ENCODE measurements at places on chromosomes 2 and 18.

DNA sequence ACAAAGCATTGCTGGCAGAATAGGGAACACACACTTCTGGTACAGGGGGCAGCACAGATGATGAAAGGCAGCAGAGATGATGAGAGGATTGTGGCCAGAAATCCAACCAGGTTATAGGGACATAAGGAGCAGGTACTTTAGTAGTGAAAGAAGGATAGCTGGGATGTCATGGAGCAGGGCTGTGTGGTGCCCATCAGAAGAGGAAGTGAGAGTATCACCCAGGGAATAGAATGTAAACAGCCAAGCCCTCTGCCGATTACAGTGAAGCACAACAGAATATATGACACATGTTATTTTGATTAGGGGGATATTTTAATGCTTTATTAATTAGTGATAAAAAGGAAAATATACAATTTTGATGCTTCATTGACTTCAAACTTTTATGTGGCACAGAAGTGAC lies 883.4 kb upstream of the CDH2 start:
- DNase-seq: no peak

- DNase-seq: no peak
Measured at GRCh38 chr18:68874361-68874760, 76.5 kb downstream of the CCDC102B start.

GRCh38 chr2:239186516-239187357 lies 214.1 kb downstream of the HDAC4 start:
- no peak for DNase-seq

- DNase-seq: no peak
Measured at GRCh38 chr18:58241877-58242276, 197.9 kb downstream of the NEDD4L start.

DNA sequence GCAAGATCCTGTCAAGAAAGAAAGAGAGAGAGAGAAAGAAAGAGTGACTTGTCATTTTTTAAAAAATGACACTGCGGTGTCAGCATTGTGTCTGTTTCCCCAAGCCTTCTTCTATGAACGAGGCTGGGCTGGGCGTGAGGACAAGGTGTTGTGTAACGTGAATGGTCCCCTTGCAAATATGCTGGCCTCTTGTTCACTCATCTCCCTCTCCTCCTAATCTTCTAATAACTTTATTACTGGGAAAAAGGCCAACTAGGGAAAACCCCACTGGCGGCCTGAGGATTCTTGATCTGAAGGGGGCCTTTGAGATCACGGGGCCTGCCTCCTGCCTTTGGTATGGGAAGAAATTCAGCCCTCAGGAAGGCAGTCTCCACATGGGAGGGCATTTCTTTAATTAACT lies 163.1 kb downstream of the MIB1 start:
- no peak for DNase-seq

- no peak for DNase-seq
Measured at GRCh38 chr2:118940486-118941120, 1.4 kb upstream of the MARCO start.

DNA sequence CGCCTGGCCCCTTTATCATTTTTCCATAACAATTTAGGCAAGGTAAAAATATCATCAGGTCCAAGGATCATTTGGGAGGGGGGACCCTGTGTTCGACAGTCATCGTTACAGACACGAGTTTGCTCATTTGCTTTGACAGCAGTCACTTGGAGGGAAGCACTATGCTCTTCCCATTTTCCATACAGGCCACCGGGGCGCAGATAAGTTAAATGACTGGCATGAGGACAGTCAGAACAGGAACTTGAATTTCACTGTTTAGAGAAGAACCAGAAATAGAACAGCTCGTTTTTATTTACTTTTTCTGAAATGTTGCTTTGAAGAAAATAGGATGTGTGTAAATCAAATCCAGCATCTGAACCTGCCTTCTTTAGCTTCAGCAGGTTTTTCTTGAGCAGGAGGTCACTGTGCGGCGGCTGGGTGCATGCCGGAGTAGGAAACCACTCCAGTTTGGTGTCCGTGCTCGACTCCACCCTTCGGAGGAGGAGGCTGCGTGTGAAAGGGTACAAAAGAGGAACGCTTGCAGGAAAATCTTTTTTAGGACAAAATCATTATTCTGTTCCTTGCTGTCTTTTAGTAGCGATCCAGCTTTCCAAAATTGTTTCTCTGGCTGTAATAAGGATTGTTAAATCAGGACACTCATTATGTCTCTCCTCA lies 15.2 kb downstream of the NPAS2 start:
- no peak for DNase-seq

DNA sequence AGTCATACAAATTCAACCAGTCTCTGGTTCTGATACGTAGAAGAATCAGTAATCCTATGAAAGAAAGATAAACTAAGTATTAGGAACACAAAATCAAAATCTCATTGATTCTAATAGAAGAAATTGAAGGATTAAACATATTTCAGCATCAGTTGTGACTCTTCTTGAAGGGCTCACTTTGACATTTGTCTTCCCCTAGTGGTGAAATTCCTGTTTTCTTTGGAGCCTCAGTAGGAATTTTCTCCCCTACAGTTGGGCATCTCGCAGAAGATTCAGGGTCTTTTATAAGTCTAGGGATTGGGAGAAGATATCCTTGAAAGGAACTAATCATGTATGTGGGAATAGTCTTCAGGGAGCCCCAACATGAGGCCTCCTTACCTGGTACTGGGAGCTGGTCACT lies 2.8 kb upstream of the CRYGB start:
- DNase-seq: no peak

GRCh38 chr2:19357402-19358241 lies 801 bp downstream of the OSR1 start:
- DNase-seq: no peak

- no peak for DNase-seq
Measured at GRCh38 chr18:46320297-46320696, 216.1 kb downstream of the HAUS1 start.

DNA sequence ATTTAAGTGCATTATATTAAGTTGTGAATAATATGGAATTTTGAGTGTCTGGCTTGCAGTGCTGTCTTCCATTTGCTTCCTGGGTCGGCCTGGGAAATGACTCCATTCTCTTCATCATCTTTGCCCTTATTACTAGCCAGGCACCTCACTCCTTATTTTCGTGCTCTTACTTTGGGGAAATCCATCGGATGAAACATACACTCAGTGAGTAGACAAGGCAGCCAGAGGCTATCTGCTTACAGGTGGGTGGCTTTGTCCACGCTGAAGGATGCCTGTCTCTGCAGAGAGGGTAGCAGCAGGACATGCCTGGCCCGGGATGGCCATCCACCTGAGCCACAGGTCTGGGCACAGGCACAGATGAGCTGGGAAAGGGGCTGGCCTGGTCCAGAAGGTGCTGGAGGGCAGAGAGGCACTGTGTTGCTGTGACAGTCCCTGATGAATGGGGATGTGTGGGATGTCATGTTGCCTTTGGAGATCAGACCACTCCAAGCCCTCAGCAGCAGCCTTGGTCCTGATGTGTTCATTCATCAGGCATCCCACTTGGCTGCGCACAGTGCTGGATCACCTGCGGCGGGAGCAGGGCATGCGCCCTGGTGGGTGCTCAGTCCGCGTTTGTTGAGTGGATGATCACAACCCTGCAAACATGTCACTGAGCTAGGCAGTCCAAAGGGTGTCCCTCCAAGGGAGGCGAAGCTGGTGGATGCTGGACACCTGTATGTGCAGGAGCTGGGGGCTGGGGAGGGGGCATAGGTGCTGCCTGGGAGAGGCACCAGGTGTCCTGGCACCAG lies 236.0 kb downstream of the LDLRAD4 start:
- no peak for DNase-seq

All from SW 1271 (cell line).